ENCODE measurements at places on chromosomes 2 and 18.

DNA sequence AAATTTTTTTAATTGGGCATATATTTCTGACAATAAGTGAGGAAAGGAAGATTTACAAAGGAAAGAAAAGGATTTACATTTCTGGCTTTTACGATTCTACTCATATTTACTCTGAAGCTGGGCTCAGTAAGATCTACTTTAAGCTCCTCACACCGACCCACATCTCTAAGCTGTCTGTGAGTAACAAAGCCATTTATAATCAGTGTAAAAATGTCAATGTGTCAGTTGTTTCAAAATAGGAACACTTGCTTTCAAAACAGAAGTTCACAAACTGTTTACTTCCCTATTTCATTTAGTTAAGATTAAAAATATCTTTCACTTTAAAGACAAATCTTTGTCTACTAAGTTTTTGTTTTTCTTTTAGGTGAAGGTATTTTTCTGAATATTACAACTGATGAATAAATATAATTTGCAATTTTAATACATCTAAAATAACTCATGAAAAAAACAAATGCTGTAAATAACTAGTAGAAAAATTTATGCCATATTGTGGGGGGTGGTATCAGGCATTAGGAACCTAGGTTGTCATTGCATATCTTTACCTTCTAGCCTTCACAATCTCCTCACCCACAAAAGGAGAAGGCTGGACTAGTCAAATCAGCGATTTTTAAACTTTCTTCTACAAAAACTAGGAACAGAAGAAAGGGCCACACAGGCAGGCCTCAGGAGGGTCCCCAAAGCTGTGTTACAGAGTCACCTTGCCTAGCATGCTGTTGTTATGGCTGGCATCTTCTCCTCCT, 64.5 kb downstream of the TMEM131 start:
- DNase-seq, result peak; percentile 55

GRCh38 chr2:44638649-44639048, 276.9 kb downstream of the CAMKMT start:
- DNase-seq, result no peak

GRCh38 chr2:3349211-3349693, 28.4 kb downstream of the EIPR1 start:
- no peak for DNase-seq

DNA sequence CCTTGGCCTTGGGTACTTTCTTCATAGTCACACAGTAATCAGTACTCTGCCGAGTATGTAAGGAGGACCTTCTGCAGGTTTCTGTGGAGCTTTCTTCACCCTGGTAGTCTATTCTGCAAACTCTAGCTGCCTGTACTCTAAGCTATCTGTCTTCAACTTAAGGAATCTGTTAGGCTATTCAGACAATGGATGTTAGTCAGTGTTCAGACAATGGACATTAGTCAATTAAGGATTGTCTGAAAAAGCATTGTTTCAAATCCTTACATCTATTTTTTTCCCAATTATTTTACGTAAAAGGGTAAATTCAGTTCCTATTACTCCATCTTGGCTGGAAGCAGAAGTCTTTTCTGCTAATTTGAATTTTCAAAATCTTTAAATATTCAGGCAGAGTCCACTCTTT, 75.7 kb downstream of the WDR7 start:
- DNase-seq, result no peak

GRCh38 chr2:218129458-218130135, 3.8 kb downstream of the CXCR2 start:
- DNase-seq, result no peak

Measured in GM06990 (cell line).